Osteoblast (primary cell): ENCODE measurements at places on chromosomes 6 and 20. TPM values are rescaled to one million over a fixed set of nuclear protein-coding genes. Genes with fewer than 3 reads are reported as not detected.

DDX39B gene
- total RNA-seq = 240 and 262 TPM in 2 replicates

BHLHE23 gene
- total RNA-seq = not detected in 2 replicates

LY6G6C gene
- total RNA-seq = not detected in 2 replicates

RGS17 gene
- total RNA-seq = 1.4 and 1.8 TPM in 2 replicates

MYLK4 gene
- 0.36 and 0.88 TPM in 2 replicates for total RNA-seq

LY86 gene
- total RNA-seq = not detected in 2 replicates

SH3BGRL2 gene
- 2.2 and 2.7 TPM in 2 replicates for total RNA-seq

DEFB115 gene
- total RNA-seq = not detected in 2 replicates

EYA2 gene
- total RNA-seq = 17.7 and 19.2 TPM in 2 replicates

LAMA2 gene
- 3.5 and 9.4 TPM in 2 replicates for total RNA-seq

SYNDIG1 gene
- total RNA-seq = 2.2 and 3.2 TPM in 2 replicates

TNFAIP3 gene
- total RNA-seq = 8.5 and 10.5 TPM in 2 replicates

DYNLRB1 gene
- total RNA-seq = 51.0 and 51.6 TPM in 2 replicates

ADGRF5 gene
- under 0.01 TPM in 2 replicates for total RNA-seq

DEFB110 gene
- not detected in 2 replicates for total RNA-seq

PSORS1C2 gene
- total RNA-seq = not detected in 2 replicates

TRDN gene
- not detected in 2 replicates for total RNA-seq

FAM83C gene
- not detected in 2 replicates for total RNA-seq

PLAGL2 gene
- 2.5 and 2.7 TPM in 2 replicates for total RNA-seq

ZBTB12 gene
- total RNA-seq = 2.1 and 3.6 TPM in 2 replicates

MACROD2 gene
- total RNA-seq = 1.8 and 4.0 TPM in 2 replicates
